ENCODE measurements at places on chromosomes 3 and 15.

- no peaks in the 10 kb centered on the region for H3K27me3 ChIP-seq
- H3K36me3 ChIP-seq = peaks cover 52% of the 10 kb centered on the region
- no peak overlapping the region for H3K27ac ChIP-seq
- ATAC-seq = no peak
- H3K4me3 ChIP-seq = no peak overlapping the region
- no peaks in the 10 kb centered on the region for H3K4me1 ChIP-seq
Observed at GRCh38 chr3:123503203-123503602, 54.3 kb upstream of the ADCY5 start.

- ATAC-seq = no peak
- H3K4me3 ChIP-seq = no peak overlapping the region
- peaks cover 5% of the 10 kb centered on the region for H3K4me1 ChIP-seq
- peaks cover 58% of the 10 kb centered on the region for H3K36me3 ChIP-seq
- no peaks in the 10 kb centered on the region for H3K27me3 ChIP-seq
Observed at GRCh38 chr3:53223025-53223424, 32.8 kb downstream of the TKT start.

- ATAC-seq = no peak
- H3K36me3 ChIP-seq = no peaks in the 10 kb centered on the region
- H3K4me1 ChIP-seq = peaks cover 6% of the 10 kb centered on the region
- peak overlapping the region; percentile 42 for H3K4me3 ChIP-seq
- H3K27me3 ChIP-seq = no peaks in the 10 kb centered on the region
- peak overlapping the region; percentile 35 for H3K27ac ChIP-seq
Observed at GRCh38 chr3:151328298-151328995, 902 bp downstream of the P2RY13 start.

DNA sequence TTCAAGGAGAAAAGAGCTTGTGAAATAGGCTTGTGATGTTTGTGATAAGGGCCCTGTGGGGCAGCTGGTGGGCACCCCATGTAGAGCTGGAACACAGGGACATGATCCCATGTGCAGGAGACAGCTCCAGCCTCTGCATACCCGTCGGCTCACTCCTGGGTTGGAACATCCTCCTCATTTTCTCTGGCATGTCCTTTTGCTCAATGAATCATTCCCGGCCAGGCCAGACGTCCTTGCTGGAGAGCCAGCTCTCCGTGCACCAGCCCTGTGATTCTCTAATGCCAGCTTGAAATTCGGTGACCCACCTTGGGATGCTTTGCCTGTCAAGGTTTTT is 77.3 kb downstream of the SMAD3 start:
- no peaks in the 10 kb centered on the region for H3K27me3 ChIP-seq
- peaks cover 95% of the 10 kb centered on the region for H3K4me1 ChIP-seq
- ATAC-seq = no peak
- H3K4me3 ChIP-seq = no peak overlapping the region

DNA sequence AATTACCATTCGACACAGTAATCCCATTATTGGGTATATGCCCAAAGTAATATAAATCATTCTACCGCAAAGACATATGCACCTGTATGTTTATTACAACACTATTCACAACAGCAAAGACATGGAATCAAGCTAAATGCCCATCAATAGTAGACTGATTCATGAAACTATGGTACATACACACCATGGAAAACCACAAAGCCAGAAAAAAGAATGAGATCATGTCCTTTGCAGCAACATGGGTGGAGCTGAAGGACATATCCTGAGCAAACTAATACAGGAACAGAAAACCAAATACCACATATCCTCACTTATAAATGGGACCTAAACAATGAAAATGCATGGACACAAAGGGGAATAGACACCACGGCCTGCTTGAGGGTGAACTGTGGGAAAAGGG is 11.1 kb upstream of the MCF2L2 start:
- no peak overlapping the region for H3K4me3 ChIP-seq
- ATAC-seq = no peak
- no peak overlapping the region for H3K27ac ChIP-seq
- H3K27me3 ChIP-seq = no peaks in the 10 kb centered on the region

DNA sequence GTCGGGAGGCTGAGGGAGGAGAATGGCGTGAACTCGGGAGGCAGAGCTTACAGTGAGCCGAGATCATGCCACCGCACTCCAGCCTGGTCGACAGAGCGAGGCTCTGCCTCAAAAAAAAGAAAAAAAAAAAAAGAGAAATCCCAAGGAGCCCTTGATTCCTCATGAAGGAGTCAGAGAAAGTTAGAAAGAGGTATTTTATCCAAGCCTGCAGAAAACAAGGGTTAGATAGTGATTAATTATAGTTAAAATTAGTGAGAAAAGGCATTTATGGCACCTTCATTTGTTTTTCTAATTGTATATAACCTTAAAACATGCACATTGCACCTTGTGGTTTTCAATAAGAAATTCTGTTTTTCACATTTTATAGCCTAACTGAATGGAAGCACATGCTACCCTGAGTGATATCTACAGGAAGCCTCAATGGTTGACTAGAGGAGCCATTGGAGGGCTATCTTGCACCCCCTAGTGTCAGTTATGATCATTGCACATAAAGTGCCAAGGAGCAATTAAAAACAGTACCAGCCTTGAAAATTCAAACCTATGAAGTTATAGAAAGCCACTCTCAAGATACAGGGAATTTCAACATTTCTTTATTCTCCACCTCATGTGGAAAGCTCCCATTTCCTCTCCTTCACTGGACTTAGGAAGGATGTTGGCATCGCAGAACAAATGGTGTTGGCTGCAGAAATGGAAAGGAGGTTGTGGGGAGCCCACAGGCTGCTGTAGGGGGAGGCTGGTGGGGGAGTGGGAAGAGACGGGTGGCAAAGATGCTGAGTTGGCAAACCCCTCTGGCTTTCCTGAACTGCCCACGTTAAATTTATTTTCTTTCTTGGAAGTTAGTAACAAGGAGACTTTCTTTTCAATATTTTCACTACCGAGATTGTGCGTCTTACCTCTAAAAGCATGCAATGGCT is 48.5 kb downstream of the ITGA11 start:
- no peak overlapping the region for H3K4me3 ChIP-seq
- no peak overlapping the region for H3K27ac ChIP-seq

DNA sequence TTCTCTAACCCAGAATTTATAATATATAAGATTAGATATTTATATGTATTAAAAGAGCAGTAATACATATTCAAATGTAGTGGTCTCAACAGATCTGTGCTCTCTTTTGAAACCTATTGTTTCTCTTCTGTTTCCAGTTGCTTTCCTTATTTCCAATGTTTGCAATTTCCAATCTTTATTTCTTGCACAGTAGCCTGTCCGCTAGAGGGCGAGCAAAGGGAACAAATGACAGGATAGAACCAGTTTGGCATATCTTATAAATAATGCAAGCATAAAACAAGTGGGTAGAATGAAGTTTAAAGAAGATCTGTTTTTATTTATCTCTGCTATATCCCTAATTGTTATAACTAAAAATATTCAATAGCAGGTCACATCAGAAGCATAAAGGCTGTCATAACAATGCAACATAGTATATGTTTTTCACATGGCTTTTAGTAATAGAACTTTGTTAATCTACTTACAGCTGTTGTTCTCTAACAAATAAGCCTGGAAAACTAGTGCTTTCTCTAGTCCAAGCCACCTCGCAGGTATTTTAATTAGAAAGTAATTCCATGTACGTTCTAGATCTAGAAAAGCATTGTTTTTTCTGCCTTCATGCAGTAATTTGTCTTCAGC is 15.1 kb upstream of the TCAIM start:
- no peak overlapping the region for H3K27ac ChIP-seq
- peaks cover 21% of the 10 kb centered on the region for H3K27me3 ChIP-seq
- no peaks in the 10 kb centered on the region for H3K4me1 ChIP-seq
- ATAC-seq = no peak

GRCh38 chr15:57172925-57173324 is 203.4 kb upstream of the CGNL1 start:
- H3K4me3 ChIP-seq = no peak overlapping the region
- no peak for ATAC-seq
- peaks cover 7% of the 10 kb centered on the region for H3K4me1 ChIP-seq
- H3K27ac ChIP-seq = peak overlapping the region; percentile 61
- peaks cover 34% of the 10 kb centered on the region for H3K36me3 ChIP-seq

DNA sequence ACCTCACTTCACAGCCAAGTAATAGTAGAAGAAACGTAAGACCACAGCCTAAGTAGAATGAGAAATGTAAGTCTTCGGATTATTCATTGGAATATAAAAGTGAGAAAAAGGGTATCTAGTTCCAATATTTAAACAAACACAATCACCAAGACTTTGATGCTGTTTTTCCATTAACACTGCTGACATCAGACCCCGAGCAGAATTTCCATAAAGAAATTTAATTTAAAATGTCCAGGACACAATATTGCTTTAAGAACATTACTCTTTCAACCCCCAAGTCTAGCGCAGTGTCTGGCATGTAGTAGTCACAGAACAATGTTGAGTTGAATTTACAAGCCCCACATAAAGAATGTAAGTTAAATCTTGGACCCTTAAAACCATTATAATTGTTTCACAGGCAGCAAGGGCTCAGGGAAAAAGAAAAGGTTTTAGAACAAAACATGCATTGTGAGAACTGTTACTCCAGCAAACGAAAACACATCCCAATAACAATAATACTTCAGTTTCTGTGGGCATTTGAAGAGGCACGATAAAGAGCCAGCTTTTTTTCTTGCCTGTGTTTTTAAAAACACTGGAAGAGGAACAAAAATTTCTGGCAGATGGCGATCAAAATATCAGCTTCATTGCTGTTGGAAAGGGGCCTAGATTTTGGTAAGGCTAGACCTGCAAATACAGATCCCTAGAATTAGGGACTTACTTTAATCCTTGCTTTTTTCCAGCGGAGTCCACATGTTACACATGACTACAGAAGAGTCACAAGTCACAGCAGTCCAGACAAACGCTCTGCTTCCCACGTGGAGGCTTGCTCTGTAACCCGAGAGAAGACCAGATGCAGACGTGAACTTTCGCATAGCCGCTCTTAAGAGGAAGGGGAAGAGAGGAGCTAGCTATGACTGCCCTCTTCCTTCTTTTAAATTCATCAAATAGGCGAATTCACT is 77.9 kb upstream of the IGSF10 start:
- H3K4me1 ChIP-seq = no peaks in the 10 kb centered on the region
- H3K36me3 ChIP-seq = no peaks in the 10 kb centered on the region
- no peak overlapping the region for H3K27ac ChIP-seq
- no peak overlapping the region for H3K4me3 ChIP-seq
- peak; percentile 25 for ATAC-seq

GRCh38 chr3:116639641-116640040 is 69.9 kb upstream of the TUSC7 start:
- no peak overlapping the region for H3K4me3 ChIP-seq
- no peak for ATAC-seq
- H3K27me3 ChIP-seq = no peaks in the 10 kb centered on the region
- no peaks in the 10 kb centered on the region for H3K36me3 ChIP-seq

DNA sequence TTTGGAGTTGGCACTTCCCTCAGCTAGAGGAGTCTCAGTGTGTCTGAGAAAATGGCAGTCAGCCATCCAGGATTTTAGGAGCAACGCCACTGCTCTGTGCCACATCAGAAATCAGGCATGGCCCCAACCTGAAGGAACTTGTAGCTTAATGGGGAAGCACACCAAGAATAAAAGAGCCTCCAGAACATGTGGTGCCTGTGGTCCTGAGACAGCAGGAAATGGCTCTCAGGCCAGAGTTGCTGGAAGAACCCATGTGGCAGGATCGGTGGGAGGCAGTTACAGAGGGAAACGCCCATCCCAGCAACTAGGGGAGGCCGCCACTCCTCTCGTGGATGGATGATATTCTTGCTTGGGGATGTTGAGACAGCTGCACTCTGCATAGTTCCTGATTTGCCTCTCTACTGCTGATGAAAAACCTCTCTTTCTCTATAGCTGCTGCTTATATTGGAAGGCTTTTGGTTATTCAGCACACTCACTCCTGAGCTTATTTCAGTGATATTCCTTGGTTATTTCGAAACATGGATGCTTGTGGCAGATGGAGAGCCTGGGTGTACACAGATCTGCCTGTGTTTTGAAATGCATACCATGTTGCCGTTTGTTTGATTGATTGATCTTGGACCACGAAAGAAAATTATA is 52.4 kb downstream of the KLHL25 start:
- ATAC-seq = no peak
- peaks cover 80% of the 10 kb centered on the region for H3K36me3 ChIP-seq
- H3K4me3 ChIP-seq = no peak overlapping the region
- peak overlapping the region; percentile 49 for H3K27ac ChIP-seq
- H3K27me3 ChIP-seq = no peaks in the 10 kb centered on the region
- no peaks in the 10 kb centered on the region for H3K4me1 ChIP-seq

DNA sequence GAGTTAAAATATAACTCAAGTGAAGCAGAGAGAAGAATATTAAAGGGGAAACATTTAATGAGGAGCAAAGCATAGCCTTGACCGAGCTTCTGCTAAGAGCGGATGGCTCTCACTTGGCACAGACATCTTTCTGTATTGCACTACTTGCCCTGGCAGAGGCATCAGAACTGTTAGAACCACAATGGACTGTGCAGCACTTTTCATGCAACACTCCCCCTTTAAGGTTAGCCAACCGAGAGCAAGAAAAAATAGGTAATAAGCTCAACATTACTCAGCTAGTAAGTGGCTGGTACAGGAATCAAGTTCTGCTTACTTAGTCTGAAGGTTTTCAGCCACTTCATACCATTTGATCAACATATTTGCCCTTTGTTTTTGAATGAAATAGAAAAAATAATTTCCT is 33.7 kb downstream of the CRTC3 start:
- H3K27ac ChIP-seq = peak overlapping the region; percentile 87
- no peaks in the 10 kb centered on the region for H3K27me3 ChIP-seq
- no peak for ATAC-seq
- peaks cover 3% of the 10 kb centered on the region for H3K36me3 ChIP-seq

Measured in stimulated activated memory B cell treated with anti-CD40 and anti-IgM and Interleukin-4, amounts not matched to agents 10 μg/mL and 1 μg/mL and 100 μg/mL, for 72 hours (primary cell).